ENCODE measurements at places on chromosomes 3 and 15.

GRCh38 chr15:60384526-60385126 is 13.2 kb downstream of the ANXA2 start:
- DNase-seq = no peak

- DNase-seq = no peak
Observed at GRCh38 chr3:31934018-31934417, 47.0 kb downstream of the OSBPL10 start.

GRCh38 chr15:101250873-101251829 is 697 bp downstream of the CHSY1 start:
- DNase-seq = peak; percentile 42

GRCh38 chr3:194407423-194407822 is 8.4 kb upstream of the GP5 start:
- no peak for DNase-seq

GRCh38 chr3:5545719-5546118 is 358.2 kb downstream of the EDEM1 start:
- no peak for DNase-seq

GRCh38 chr3:5441401-5441800 is 253.9 kb downstream of the EDEM1 start:
- no peak for DNase-seq

DNA sequence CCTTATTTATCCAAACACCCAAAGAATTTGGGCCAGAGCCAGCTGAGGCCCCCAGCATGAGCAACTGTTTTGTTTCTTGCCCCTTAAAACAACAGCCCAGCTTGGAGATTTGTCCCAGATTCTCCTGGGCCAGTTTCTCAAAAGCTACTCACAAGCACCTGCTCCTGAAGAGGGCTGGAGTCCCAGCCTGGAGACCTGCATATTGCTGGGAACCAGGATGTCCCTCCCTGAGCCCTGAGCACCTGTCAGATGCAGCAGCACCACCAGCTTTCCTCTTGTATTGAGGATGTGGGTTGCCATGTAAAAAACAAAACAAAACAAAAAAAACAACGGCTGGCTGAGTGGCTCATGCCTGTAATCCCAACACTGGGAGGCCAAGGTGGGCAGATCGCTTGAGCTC is 7.0 kb upstream of the RFT1 start:
- DNase-seq = peak; percentile 9

DNA sequence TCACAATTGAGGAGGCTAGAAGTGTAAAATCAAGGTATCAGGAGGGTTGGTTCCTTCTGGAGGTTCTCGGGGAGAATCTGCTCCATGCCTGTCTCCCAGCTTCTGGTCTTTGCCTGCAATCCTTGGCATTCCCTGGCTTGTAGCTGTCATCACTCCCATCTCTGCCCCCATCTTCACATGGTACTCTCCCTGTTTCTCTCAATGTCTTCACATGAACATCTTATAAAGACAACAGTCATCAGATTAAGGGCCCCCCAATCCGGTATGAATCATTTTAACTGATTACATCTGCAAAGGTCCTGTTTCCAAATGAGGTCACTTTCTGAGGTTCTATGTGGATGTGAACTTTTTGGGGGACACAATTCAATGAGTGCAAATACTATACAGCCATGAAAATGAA is 113.0 kb upstream of the GALNT15 start:
- no peak for DNase-seq

GRCh38 chr3:2543247-2543646 is 444.6 kb downstream of the CNTN4 start:
- DNase-seq = no peak

- no peak for DNase-seq
Observed at GRCh38 chr3:164450276-164450905, 627.9 kb downstream of the SI start.

GRCh38 chr3:188881954-188882641 is 289.7 kb upstream of the TPRG1 start:
- no peak for DNase-seq

- DNase-seq = no peak
Observed at GRCh38 chr3:7285505-7285904, 424.6 kb downstream of the GRM7 start.
